Cardiac muscle cell (in vitro differentiated cells and primary cell): ENCODE measurements at places on chromosomes 1 and 21. TPM values are rescaled to one million over a fixed set of nuclear protein-coding genes. Genes with fewer than 3 reads are reported as not detected.

The CD84 gene
- total RNA-seq: not detected in 2 replicates

The KRTAP22-2 gene
- total RNA-seq: not detected in 2 replicates

The PLA2G2A gene
- total RNA-seq: not detected in 2 replicates

DNA sequence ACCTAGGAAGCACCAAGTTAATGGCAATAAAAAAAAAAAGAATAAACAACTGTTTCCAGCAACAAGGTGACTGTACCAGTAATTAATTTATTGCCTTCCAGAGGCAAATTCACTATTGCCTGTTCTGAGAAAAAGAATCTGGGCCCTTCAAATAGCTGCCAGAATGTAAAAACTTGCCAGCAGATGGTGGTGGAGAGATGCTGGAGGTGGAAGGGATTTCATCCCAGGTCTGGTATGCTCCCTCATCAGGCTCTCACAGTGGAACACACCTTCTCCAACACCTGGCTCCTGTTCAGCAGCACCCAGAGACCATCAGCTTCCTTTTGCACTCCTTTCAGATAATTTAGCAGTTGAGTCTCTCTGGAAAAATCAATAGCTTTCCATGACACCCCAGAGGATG lies 792.9 kb upstream of the ADAMTS5 start:
- peak; percentile 21 for DNase-seq

DNA sequence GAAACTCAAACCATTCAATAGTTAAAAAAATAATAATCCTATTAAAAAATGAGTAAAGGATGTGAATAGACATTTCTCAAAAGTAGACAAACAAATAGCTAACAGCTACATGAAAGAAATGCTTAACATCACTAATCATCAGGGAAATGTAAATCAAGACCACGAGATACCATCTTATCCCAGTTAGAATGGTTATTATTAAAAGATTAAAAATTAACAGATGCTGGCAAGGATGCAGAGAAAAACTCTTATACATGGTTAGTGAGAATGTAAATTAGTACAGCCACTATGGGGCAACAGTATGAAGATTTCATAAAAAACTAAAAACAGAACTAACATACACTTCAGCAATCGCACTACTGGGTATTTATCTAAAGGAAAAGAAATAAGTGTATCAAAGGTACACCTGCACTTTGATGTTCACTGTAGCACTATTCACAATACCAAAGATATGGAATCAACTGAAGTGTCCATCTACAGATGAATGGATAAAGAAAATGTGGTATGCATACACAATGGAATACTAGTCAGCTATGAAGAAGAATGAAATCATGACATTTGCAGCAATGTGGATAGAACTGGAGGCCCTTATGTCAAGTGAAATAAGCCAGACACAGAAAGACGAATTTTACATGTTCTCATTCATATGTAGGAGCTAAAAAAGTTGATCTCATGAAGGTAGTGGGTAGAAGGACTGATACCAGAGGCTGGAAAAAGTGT lies 117.9 kb downstream of the ACBD6 start:
- no peak for DNase-seq

DNA sequence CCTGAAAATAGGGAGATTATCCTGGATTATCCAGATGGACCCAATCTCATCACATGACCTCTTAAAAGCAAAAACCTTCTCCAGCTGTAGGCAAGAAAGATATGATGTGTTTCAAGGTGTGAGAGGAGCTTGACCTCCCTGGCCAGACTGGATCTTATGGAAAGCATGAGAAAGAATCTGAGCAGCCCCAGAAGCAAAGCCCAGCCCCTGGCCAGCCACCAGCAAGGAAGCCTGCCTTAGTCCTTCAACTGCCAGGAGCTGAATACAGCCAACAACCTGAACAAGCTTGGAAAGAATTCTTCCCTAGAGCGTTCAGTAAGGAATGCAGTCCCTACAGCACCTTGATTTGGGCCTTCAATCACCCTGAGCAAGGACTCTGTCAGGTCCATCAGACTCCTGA lies 375.0 kb upstream of the CHRM3 start:
- DNase-seq: no peak

- DNase-seq: peak; percentile 19
Measured at GRCh38 chr1:41890825-41891198, 27.9 kb downstream of the HIVEP3 start.

- no peak for DNase-seq
Measured at GRCh38 chr1:60898987-60899386, 183.4 kb upstream of the NFIA start.

DNA sequence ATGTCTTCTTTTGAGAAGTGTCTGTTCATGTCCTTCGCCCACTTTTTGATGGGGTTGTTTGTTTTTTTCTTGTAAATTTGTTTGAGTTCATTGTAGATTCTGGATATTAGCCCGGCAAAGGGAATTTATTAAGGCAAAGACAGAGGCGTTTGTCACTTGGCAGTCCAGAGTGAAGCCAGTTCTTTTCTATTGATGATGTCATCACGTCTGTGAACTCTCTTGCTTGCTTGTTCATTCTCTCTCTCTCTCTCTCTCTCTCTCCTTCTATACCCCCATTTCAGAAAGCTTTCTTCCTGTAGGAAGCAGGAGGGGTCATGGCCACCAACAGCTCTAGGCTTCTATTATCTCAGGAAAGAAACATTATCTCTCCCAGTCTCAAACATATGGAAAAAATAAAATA lies 291.3 kb downstream of the OMA1 start:
- no peak for DNase-seq

GRCh38 chr1:100921110-100921706 lies 25.3 kb downstream of the SLC30A7 start:
- peak; percentile 70 for DNase-seq

DNA sequence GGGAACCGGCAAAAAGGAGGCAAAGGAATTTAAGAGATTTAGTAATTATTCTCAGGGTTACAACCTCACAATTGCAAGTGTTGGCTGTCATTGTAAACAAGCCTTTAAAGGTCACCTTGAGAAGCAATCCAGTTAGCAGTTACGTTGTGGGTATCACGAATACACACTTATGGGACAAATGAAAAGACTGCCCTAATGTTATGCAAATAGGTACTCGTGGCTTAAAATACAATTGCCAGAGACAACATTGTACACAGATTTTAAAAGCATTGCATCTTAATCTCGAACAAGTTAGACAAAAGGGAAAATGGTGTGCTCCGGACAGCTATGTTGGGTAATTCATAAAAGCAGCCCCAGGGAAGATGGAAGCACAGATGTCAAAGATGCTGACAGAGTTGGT lies 120.5 kb upstream of the ZC3H12A start:
- no peak for DNase-seq

GRCh38 chr21:38139380-38140168 lies 117.2 kb upstream of the KCNJ15 start:
- peak; percentile 44 for DNase-seq

- DNase-seq: no peak
Measured at GRCh38 chr1:157819215-157819614, 705 bp downstream of the FCRL1 start.

- DNase-seq: peak; percentile 8
Measured at GRCh38 chr1:96688767-96689166, 32.8 kb upstream of the PTBP2 start.
